ENCODE measurements at places on chromosomes 1 and 21.

DNA sequence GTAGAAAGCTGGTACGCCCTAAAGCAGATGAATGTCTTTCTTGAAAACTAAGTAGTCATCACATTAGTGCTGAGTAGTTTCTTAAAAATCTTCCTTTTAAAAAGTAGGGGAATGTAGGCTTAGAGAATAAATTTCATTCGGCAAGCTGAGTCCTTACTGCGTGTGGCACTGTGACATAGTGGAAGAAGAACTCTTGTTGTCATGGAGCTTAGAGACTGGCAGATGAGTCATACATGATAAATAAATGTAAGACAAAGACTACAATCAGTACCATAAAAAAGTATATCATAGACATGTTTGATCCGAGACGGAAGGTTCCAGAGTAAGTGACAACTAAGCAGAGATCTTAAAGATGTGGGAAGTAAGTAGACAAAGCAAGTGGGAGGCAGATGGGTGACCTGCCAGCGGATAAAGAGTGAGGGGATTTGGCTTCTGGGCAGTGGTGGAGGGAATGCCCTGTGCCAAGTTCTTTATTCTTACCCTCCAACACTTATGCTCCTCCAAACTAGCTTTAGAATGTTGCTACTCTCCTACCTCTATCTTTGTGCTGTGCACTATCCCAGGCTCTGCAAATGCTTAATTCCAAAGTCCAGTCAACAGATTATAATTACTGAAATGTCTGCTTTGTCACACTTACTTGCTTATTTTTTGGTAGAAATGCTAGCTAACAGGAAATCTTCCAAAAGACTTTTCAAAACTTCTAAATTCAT, 608.5 kb upstream of the USP24 start:
- DNase-seq: no peak

DNA sequence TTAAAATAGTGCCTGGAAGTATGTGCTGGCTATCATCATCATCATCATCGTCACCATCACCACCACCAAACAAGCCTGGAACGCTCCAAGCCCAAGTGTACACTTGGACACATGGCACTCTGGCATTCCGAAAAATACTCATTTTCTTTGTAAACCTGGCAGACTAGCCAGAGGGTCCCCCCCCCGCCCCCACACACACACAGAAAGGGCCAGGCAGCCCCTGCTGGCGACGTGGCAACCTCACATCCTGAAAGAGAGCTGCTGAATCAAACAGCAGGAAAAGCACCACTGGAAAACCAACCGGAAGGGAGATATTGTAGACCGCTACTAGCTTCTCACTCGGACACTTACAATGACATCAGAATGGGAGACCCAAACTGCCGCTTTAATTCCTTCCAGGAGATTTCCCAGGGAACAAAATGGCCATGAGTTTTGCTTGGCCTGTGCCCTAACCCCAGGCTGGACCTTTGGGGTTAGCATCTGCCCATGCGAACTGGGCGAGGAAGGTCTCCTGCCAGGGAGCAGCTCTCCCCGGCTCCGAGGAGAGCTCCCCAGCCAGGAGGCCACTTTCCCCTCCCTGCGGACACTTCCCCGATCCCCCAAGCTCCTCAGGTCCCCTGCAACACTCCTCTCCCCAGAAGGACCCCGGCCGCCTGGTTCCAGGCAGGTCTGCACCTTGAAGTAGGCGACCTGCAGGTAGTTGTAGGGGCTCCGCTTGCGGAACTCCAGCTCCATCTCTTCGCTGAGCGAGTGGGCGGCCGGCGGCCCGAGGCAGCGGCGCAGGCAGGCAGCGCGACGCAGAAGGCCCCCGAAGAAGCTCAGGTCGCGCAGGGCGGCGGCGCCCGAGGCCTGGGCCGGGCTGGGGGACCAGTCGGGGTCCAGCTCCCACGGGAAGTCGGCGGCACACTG, 742 bp downstream of the P3H1 start:
- peak; percentile 62 for DNase-seq

DNA sequence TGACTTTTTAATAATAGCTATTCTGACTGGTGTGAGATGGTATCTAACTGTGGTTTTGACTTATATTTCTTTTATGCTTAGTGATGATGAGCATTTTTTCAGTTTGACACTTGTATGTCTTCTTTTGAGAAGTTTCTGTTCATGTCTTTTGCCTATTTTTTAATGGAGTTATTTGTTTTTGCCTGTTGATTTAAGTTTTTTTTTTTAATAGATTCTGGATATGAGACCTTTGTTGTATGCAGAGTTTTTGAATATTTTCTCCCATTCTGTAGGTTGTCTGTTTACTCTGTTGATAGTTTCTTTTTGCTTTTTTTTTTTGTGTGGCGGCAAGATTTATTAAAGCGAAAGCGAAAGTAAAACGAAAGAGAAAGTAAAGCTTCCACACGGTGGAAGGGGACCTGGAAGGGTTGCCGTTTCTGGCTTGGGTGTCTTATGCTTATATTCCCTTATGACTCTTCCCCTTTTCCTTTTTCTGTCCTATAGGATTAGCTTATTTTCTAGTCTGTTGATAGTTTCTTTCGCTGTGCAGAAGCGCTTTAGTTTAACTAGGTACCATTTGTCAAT, 67.6 kb downstream of the TBX19 start:
- DNase-seq: no peak

GRCh38 chr1:36752891-36753361, 270.2 kb upstream of the CSF3R start:
- no peak for DNase-seq

DNA sequence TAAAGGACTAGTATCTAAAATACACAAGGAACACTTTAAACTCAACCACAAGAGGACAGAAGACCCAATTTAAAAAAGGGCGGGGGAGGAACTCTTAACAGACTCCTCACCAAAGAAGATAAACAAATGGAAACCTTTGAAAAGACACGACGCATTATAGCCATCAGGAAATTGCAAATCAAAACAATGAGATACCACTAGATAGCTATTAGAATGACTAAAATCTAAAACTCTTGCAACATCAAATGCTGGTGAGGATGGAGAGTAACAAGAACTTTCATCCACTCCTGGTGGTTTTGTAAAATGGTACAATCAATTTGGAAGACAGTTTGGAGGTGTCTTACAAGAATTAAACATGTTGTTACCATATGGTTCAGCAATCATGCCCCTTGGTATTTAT, 708.2 kb downstream of the BRINP3 start:
- no peak for DNase-seq

DNA sequence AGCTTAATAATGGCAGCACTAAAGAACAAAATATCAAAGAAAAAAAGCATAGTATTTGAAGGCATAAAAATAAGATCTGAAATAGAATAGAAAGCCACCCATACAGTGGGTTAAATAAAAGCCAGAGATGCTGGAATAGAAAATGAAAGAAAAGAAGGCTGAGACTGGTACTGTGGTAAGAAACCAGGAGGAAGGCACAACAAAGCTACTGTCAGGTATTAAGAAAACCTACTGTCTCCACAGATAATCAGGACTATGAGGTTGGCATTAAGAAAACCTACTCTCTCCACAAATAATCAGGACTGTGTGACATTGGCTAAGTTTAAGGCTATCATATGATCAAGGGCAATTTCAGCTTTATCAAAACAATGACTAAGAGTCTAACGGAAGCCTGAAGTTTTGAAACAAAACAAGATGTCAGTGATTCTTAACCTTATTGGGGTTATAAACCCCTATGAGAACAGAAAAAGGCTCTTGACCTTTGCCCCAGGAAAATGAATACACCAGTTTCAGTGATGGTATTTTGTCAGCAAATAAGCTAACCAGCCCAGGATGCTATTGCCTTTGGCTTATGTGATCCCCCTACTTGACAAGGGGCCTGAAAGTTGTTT, 24.4 kb downstream of the MCOLN2 start:
- no peak for DNase-seq

DNA sequence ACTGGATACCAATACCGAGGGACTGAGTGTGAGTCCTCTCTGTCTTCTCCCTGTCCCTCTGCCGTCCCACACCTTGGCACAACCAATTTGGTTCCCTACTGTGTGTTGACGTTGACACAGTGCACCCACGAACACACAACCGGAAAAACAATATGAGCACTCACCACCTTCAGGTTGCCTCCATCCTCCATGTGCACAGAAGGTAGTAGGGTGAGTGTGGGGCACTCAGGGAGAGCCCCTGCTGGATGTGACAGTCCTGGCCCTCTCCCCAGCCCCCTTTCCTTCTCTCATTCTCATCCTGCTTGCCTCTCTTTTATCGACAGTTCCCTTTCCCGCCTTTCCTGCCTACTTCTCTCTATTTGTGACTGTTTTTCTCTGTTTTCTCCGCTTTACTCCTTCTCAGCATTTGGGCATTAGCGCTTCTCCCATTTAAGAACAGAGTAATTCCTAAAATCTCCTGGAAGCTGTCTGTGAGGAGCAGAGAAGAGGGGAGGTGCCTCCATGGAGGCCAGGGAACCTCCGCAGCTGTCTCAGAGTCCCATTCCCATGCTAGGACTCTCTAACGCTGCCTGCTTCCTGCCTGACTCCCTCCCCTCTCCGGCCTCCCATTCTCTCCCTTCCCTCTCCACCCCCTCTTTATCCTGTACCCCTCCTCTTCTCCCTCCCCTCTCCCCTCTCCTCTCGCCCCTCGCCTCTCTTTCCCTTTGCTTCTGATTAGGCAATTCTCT, 16.4 kb downstream of the CADM3 start:
- peak; percentile 38 for DNase-seq

- DNase-seq: no peak
These were observed 293.6 kb downstream of the PLPP3 start for GRCh38 chr1:56285554-56286402.

- no peak for DNase-seq
These were observed 364.7 kb downstream of the SMYD3 start for GRCh38 chr1:246142320-246142893.

GRCh38 chr1:81678779-81679178, 122.0 kb upstream of the ADGRL2 start:
- DNase-seq: no peak

DNA sequence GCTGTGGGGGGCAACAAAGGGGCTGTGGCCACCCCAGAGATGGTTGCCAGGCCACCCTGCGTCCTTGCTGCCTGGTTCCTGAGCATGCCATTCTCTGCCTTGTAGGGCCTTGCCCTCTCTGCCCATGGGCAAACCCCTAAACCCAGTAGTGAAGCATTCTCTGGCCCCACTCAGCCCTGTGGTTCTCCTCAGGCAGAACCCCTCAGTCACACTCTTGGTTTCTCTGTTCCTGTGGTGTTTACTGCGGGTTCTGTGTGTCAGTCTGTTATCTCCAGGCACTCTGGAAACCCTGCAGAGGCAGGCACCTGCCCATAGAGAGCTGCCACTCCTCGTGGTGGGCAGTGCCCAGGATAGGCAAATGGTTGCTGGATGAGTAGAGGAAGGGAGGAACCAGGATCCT, 41.1 kb upstream of the IL19 start:
- no peak for DNase-seq

- no peak for DNase-seq
These were observed 17.4 kb downstream of the AZIN2 start for GRCh38 chr1:33098371-33098770.

- no peak for DNase-seq
These were observed 45.1 kb downstream of the ATP2B4 start for GRCh38 chr1:203671521-203672278.

- no peak for DNase-seq
These were observed 387.2 kb downstream of the NCAM2 start for GRCh38 chr21:21385404-21385803.

- DNase-seq: peak; percentile 34
These were observed 91.2 kb downstream of the SLC45A1 start for GRCh38 chr1:8409106-8409505.

DNA sequence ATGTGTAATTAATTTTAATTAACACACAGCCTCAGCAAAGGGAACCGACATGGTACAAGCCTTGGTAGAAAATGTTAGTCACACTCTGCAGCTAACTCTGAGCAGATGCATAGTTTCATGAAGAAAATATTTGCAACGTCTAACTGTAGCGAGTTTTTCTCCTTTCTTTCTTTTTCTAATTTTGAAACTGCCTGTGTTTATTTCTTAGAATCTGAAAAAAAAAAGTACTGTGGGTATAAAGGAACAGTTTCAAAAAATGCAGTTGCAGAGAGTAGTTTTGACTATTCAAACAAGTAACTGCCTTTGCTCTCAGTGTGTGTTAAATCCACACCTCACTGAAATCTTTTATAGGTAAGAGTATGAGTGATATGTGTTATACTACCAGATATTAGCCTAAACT, 149.9 kb upstream of the C1orf105 start:
- DNase-seq: no peak

DNA sequence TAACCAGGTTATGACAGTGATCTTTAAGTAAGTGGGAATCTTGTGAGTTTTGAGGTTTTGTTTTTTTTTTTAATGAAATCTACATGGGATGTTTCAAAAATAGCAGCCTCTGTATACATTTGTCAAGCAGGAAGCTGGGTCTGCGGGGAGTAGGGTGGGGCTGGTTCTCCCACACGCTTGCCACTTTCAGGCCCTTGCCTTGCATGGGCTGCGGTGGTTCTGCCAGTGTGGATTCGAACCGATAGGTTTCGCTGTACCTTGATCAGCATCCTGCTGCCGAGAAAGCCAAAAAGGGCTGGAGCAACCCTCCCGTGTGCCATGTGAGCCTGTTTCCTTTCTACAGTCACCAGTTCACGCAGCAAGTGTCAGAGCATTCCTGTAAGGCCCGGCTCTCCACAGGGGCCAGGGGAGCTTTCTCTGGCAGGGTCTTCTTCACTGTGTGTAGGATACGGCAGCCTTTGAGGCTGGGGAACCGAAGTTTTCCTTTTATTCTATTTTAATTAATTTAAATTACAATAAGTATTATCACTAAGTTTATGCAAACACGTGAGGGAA, 79.2 kb upstream of the SAMD11 start:
- DNase-seq: peak; percentile 18

DNA sequence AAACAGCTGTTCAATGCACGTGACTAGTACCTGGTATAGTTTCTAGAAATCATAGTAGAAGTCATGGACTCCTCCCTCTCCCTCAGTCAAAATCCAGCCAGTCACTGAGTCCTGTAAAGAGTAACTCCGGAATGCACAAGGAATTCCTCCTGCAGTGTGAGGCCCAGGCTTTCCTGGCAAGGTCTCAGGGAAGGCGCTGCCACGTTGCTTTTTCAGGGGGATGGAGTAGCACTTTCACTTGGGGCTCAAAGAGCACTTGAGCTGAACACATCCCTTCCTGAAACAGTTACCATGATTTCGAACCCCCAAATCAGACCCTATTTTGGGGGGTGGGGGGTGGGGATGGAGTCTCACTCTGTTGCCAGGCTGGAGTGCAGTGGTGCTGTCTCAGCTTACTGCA, 26.4 kb upstream of the LRRC8D start:
- DNase-seq: peak; percentile 50

DNA sequence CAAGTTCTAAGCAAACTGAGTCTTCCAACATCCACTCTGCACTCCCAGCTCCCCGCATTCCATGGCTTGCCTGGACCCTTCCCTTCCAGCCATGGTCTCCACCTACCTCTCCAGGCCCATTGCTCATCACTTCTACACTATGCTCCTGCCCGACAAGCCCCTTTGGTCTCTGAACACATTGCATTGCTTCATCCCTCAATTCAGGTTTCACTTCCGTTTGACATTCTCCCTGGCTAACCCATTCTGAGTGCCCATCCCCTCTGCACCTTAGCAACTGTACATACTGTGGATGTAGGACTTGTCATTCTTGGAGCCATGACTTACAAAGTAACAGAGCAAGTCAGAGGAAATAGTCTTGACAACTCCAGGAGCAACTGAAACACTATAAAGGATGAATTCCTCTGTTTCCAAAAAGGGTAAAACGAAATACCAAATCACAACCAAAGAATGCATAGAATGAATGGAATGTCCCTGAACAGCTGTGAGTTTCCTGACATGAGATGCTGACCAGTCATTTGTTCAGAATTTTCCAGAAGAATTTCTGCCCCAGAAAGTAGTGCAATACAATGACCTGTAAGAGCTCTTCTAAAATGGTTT, 66.7 kb downstream of the KCNJ6 start:
- no peak for DNase-seq

GRCh38 chr21:31875496-31876015, 2.7 kb downstream of the HUNK start:
- DNase-seq: no peak

GRCh38 chr21:42474043-42474831, 21.8 kb downstream of the RSPH1 start:
- DNase-seq: peak; percentile 62
